Stimulated activated CD4-positive, alpha-beta T cell treated with anti-CD3 and anti-CD28 coated beads, Interleukin-2, amount 100 ng/mL, for 48 hours (primary cell): ENCODE measurements at places on chromosomes 4 and X.

DNA sequence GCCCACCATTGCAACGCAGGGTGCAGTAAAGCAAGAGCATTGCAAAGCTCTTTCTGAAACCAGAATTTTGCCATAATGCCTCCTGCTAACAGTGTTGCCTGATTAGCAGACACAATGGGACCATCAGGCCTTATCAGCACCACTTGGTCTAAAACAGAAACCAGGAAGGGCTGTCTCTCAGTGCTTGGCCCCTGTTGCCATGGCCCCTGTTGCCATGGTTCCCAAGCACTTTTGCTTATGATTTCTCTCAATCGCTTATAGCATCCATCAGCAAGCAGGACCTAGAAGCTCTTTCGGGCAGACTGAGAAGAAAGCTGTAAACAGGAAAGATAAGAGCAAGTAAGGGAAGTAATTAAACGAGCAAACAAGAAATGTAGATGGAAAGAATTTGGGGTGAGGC, 36.8 kb downstream of the RTL5 start:
- DNase-seq = no peak

DNA sequence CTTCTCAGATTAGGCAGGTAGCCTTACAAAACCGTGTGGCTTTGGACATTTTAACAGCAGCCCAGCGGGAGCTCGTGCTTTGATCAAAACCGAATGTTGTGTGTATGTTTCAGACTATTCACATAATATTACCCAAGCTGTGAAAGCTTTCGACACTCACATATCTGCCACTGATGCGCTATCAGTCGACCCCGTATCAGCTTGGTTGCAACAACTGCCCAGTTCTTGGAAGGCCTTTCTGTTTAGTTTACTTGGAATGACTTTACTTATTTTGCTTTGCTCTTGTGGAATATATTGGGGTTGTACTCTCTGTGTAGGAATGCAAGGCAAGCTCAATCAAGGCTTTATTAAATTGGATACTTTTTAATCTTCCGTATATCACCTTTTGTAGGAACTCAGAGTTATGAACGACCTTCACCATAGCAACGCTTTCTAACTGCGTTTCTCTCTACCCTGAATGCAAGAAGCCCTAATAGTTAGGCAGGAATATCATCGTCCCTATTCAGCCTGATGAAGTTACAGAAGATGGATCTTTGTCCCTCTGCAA, 107.5 kb downstream of the GLUD2 start:
- DNase-seq = no peak

GRCh38 chrX:1453951-1454785, 1.5 kb upstream of the ASMTL start:
- peak; percentile 96 for DNase-seq

GRCh38 chrX:9681422-9681821, 84.2 kb downstream of the GPR143 start:
- no peak for DNase-seq

DNA sequence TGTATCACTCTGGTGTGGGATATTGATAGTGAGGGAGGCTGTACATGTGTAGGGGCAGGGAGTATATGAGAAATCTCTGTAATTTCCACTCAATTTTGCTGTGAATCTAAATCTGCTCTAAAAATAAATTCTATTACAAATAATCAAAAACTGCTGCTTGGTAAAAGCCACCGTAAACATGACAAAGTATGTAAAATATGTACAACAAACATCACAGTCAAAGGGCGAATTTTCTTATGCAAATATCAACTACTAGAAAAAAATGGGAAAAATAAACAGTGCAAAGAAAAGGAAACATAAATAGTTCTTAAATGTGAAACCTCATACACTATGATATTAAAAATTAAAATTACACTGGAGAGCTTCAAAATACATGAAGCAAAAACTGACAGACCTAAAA, 105.1 kb upstream of the DCLK2 start:
- DNase-seq = no peak

GRCh38 chr4:172648471-172648870, 520.1 kb upstream of the GALNT7 start:
- DNase-seq = no peak

DNA sequence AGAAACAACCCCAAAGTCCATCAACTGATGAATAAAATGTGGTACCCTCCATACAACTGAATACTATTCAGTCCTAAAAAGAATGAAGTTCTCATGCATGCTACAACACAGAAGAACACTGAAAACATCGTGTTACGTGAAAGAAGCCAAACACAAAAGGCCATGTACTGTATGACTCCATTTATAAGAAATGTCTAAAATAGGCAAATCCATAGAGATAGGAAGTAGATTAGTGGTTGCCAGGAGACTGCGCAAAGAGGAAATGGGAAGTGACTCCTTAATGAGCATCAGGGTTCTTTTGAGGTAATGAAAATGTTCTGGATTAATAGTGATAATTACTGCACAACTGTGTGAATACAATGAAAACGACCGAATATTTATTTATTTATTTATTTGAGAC, 23.4 kb downstream of the FBXW7 start:
- DNase-seq = no peak

- no peak for DNase-seq
Observed at GRCh38 chr4:109826719-109827118, 1.1 kb upstream of the RRH start.

- DNase-seq = no peak
Observed at GRCh38 chr4:51906167-51906958, 63.4 kb downstream of the DCUN1D4 start.

DNA sequence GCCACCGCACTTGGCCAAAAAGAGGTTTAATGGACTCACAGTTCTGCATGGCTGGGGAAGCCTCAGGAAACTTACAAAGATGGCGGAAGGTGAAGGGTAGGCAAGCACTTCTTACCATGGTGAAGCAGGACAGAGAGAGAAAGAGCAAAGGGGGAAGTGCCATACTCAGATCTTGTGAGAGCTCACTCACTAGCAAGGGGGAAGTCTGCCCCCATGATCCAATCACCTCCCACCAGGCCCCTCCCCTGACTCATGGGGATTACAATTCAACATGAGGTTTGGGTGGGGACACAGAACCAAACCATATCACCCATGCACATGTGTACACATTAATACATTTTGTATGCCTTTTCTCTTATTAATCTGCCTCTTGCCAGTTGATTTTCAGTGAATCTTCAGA, 77.2 kb upstream of the HSD17B10 start:
- DNase-seq = no peak

DNA sequence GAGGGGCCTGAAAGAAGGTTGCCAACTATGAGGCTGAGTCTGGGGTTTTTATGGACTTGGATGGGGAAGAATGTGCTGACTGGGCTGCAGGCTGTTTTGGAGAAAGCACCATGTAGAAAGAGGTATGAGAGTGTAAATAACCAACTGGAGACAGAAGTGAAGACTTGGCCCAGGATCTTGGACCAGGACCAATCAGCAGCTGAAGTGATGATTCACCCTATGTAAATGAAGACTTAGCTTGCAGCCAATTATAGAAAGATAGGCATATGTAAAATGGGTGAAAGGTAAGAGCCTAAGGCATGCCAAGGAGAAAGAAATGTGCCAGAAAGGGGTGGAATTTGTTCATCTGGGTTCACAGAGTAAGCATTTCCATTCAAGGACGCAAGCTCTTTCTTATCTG, 856.7 kb upstream of the PRKX start:
- no peak for DNase-seq

DNA sequence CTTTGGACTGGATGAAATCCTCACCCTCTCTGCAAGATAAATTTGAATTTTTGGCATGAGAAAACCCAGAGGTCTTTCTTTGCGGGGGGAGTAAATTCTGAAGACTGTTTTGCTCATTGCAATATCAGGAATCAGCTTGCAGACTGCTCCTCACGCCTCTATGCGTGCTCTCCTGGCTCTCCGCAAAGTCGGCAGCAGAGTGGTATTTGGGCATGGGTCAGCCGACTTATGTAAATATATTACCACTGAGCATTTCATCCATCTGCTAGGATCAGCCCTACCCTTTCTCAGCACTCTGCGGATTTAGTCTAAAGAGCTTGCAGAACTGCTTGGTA, 288.0 kb downstream of the ASMT start:
- DNase-seq = no peak

GRCh38 chr4:16669036-16669435, 229.4 kb downstream of the LDB2 start:
- no peak for DNase-seq

- DNase-seq = no peak
Observed at GRCh38 chr4:19748519-19749479, 502.9 kb upstream of the SLIT2 start.

- DNase-seq = no peak
Observed at GRCh38 chr4:164501074-164501473, 252.9 kb upstream of the SMIM31 start.

GRCh38 chr4:87304745-87305432, 17.8 kb downstream of the HSD17B13 start:
- DNase-seq = no peak

DNA sequence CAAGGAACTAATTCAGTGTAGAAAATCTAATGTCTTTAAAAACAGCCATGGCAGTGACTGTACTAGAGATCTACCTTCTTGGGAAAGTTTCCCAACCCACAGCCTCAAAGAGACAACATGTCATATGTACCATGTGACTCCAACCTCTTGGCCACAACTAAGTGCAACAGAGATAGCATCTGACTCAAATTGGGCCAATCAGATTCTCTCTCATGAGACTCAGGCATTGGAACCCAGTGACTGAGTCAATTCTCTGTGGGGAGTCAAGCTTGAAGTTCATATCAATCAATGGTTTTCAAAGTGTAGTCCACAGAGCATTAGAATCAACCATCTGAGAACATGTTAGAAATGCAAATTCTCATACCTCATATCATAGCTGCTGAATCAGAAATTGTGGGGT, 123.3 kb downstream of the MBNL3 start:
- no peak for DNase-seq
